ENCODE measurements at places on chromosomes 1 and 21. TPM values are rescaled to one million over a fixed set of nuclear protein-coding genes. Genes with fewer than 3 reads are reported as not detected.

The CENPL gene
- 22.1 TPM for total RNA-seq

The SMCP gene
- not detected for total RNA-seq

The ZNF326 gene
- 16.5 TPM for total RNA-seq

The ESRRG gene
- not detected for total RNA-seq

The ATF6 gene
- total RNA-seq: 19.3 TPM

The TTC34 gene
- total RNA-seq: 1.8 TPM
